ENCODE measurements at places on chromosomes 1 and 21.

DNA sequence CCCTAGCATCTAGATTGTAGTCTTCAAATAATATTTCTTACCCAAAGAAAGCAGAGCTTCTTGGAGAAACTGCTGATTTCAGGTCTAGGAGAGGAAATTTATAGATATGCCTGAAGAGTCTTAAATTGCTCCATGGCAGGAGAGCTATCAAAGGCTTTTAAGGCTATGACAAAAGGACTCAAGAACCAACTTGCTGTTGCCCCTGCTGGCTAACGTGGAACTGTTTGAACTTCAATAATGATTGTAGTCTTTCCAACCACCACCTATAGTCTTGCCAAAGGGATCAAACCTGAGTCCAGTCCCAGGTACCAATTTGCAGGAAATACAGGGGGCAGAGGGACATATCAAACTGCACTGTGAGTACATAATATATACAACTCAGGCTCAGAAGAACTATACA, 336.2 kb upstream of the ESRRG start:
- H3K27ac ChIP-seq: no peak overlapping the region
- no peaks in the 10 kb centered on the region for H3K4me1 ChIP-seq
- no peak overlapping the region for H3K4me3 ChIP-seq
- no peak for DNase-seq
- no peaks in the 10 kb centered on the region for H3K27me3 ChIP-seq
- no peaks in the 10 kb centered on the region for H3K36me3 ChIP-seq

DNA sequence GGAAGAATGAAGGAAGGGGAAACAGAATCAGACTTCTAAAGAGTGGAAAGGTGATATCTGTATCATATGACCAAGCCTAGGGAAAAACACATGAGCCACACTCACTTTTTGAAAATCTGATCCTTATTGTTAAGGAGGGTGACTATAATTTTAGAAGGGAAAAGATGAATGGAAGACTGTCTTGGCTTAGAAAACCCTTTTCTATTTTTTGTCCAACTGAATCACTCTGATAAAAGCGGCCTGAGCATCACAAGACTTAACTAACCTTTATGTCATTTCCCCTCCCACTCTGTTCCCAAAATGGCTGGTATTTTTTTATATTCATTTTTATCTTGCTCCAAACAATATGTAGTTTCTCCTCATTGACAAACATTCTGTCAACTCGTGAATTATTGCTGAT, 169.8 kb downstream of the C1orf21 start:
- H3K4me3 ChIP-seq: no peak overlapping the region
- DNase-seq: no peak
- H3K4me1 ChIP-seq: no peaks in the 10 kb centered on the region
- H3K27me3 ChIP-seq: no peaks in the 10 kb centered on the region
- H3K36me3 ChIP-seq: no peaks in the 10 kb centered on the region

GRCh38 chr1:155219592-155220031, 11.1 kb downstream of the MTX1 start:
- H3K27me3 ChIP-seq: no peaks in the 10 kb centered on the region
- peaks cover 21% of the 10 kb centered on the region for H3K4me1 ChIP-seq
- no peaks in the 10 kb centered on the region for H3K36me3 ChIP-seq

GRCh38 chr1:241778117-241778516, 69.9 kb upstream of the EXO1 start:
- no peaks in the 10 kb centered on the region for H3K27me3 ChIP-seq
- H3K4me3 ChIP-seq: no peak overlapping the region
- H3K27ac ChIP-seq: no peak overlapping the region
- H3K4me1 ChIP-seq: no peaks in the 10 kb centered on the region
- H3K36me3 ChIP-seq: no peaks in the 10 kb centered on the region
- DNase-seq: no peak

- no peak overlapping the region for H3K27ac ChIP-seq
- no peak overlapping the region for H3K4me3 ChIP-seq
- no peaks in the 10 kb centered on the region for H3K27me3 ChIP-seq
- no peaks in the 10 kb centered on the region for H3K4me1 ChIP-seq
- DNase-seq: no peak
Measured at GRCh38 chr1:71502006-71502405, 421.2 kb upstream of the ZRANB2 start.

DNA sequence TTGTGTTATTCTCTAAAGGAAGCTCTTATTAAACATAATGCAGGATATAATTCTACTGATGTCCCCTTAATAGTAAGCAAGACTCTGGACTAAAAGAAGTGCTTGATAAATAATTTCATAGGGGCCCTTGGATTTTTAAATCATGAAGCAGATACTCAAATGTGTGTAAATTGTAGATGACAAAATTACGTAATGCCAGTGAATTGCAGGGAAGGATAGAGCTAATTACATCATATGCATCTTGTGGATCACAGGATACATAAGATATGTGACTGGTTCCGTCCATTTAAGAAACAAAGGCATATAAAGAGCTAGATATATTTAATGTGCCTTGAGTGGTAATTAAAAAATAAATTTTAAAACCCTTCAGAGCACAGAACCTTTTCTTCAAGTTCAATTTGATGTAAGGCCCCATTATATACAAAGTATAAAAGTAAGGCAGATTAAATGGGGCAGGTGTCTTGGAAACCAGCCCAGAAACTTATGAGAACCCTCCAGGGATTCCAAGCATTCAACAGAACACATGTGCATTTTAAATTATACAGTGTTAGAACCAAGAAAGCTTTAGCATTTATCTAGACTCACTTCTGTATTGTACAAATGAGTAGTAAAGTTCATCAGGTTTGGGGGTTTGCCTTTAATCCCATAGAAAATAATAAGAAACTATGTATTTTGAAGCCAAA, 190.4 kb downstream of the NCAM2 start:
- H3K27me3 ChIP-seq: no peaks in the 10 kb centered on the region
- H3K27ac ChIP-seq: no peak overlapping the region
- no peaks in the 10 kb centered on the region for H3K4me1 ChIP-seq
- no peak for DNase-seq
- H3K4me3 ChIP-seq: no peak overlapping the region
- H3K36me3 ChIP-seq: no peaks in the 10 kb centered on the region

DNA sequence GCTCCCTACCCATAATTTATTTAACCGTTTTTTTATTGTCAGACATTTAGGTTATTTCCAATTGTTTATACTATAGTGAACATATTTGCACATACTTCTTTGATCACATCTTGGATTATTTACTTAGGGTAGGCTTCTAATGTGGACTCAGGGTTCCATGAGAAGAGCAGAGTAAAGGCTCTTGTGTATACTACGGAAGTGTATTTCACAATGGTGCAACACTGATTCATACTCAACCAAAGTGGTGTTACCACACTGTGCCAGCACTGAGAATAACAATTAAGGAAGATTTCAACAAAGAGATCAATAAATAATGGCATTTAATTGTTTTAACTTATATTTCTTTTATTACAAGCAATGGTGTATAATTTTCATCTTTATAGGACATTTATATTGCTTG, 251.2 kb downstream of the ZNF326 start:
- peaks cover 26% of the 10 kb centered on the region for H3K4me1 ChIP-seq
- no peak overlapping the region for H3K27ac ChIP-seq
- H3K27me3 ChIP-seq: no peaks in the 10 kb centered on the region
- H3K36me3 ChIP-seq: no peaks in the 10 kb centered on the region
- DNase-seq: no peak

- no peak overlapping the region for H3K27ac ChIP-seq
- H3K36me3 ChIP-seq: peaks cover 11% of the 10 kb centered on the region
- DNase-seq: no peak
- H3K4me1 ChIP-seq: peaks cover 7% of the 10 kb centered on the region
Measured at GRCh38 chr1:10101929-10102328, 69.2 kb downstream of the UBE4B start.

GRCh38 chr21:36699546-36700294, 805 bp downstream of the SIM2 start:
- H3K4me1 ChIP-seq: peaks cover 20% of the 10 kb centered on the region
- H3K4me3 ChIP-seq: no peak overlapping the region
- H3K27me3 ChIP-seq: peaks cover 100% of the 10 kb centered on the region

DNA sequence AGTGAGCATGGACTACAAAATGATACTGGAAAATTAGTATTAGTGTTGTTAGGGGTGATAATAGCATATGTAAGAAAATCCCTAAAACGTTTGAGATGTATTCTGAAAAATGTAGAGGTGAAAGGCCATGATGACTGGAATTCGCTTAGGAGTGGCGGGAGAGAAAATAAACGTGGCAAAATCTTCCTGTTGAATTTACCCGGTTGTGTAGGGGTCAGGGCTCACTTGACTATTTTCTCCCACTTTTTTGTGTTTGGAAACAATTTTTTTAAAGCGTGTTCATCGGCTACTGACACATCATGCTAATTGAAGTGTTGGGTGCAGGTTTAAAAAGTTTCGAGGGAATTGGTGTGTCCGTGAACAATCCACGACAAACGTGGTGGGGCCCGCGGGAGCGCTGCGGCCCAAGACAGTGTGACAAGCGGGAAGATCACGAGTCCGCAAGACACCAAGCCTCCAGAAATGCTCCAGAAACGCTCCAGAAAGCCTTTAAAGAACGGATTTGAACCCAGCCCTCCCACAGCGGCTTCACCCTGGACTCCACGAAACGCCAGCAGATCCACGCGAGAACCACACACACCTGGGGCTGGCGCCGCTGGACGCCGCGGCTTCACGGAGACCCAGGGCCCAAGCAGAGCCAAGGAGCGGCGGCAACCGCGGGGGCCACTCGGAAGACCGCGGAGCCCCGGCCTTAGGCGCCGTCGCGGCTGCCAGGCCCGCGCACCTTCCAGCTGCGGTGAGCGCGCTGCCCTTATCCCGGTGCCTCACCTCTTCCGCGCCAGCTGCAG, 573 bp downstream of the PSMG1 start:
- H3K4me3 ChIP-seq: peak overlapping the region; percentile 79
- H3K36me3 ChIP-seq: no peaks in the 10 kb centered on the region
- peak; percentile 23 for DNase-seq
- peak overlapping the region; percentile 93 for H3K27ac ChIP-seq

DNA sequence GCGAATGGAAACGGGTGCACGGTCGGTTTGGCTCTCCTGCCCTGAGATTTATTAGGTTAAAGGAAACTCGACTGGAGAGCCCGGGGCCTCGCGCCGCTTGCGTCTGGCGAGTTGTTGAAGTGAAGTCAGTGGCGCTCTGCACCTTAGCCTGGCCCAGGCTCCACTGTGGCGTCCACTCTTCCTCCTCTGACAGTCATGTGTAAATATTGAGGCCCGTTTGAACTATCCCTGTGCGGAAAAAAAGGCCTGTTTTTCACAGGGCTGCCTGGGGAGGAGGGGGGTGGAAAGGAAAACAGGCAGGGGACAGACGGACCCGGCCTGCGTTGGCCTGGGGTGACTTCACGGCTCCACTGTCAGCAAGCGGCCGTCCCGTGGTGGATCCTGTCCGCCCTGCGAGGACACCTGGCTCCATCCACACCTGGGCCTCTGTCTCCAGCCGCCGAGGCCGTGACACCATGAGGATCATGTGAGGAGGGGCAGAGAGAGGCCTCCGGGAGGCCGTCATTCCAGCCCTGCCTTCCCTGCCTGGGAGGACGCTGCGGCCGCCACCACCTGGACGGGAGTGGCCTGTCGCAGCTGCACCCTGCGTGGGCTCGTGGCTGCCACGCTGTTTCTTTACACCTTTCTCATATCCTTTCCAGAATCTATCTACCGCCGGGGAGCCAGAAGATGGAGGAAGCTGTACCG, 59.8 kb downstream of the FAAP20 start:
- no peak for DNase-seq
- H3K27me3 ChIP-seq: no peaks in the 10 kb centered on the region
- no peak overlapping the region for H3K4me3 ChIP-seq
- peaks cover 62% of the 10 kb centered on the region for H3K4me1 ChIP-seq

GRCh38 chr21:31397515-31397926, 53.5 kb upstream of the TIAM1 start:
- H3K27ac ChIP-seq: no peak overlapping the region
- DNase-seq: peak; percentile 18
- no peaks in the 10 kb centered on the region for H3K27me3 ChIP-seq
- H3K4me3 ChIP-seq: no peak overlapping the region

GRCh38 chr1:172401892-172402291, 18.6 kb upstream of the C1orf105 start:
- H3K4me1 ChIP-seq: peaks cover 27% of the 10 kb centered on the region
- no peak overlapping the region for H3K4me3 ChIP-seq
- no peaks in the 10 kb centered on the region for H3K36me3 ChIP-seq
- H3K27ac ChIP-seq: no peak overlapping the region
- H3K27me3 ChIP-seq: no peaks in the 10 kb centered on the region

DNA sequence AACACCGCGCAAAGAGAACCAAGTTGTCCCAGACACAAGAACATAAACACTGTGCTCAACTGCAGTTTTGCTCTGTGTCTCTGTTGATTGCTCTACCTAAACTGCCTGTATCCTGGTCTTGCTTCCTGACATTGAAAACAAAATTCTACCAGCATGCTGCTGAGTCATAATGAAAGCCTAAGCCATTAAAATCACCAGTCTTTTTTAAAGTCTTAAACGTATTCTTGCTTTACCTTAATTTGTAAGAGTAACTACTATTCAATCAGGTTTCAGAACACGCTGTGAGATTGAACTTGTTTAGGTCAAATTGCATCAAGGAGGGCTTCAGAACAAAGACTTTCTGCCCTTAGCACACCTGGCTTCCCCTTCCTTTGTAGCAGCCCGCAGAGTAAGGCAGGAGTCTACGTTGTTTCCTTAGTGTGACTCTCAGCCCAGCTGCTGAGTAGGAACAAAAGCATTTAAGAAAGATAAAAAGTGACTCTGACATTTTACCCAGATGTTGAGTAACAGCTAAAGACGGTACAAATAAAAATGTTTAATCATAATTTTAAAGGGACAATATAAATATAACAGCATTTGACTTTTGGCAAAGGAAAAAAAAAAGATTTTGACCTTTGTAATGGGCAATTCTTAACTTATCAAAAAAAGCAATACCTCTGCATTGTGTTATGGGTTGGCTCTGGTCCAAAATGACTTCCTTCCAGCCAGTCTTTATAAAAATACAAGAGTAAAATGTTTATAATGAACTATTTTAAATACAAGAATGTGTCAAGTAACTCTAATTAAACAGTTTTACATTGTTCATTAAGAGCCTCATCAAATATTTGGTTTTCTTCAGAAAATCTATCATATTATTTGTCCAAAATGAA, 186.9 kb upstream of the ADGRL4 start:
- no peak for DNase-seq
- no peak overlapping the region for H3K4me3 ChIP-seq
- peaks cover 5% of the 10 kb centered on the region for H3K4me1 ChIP-seq
- H3K36me3 ChIP-seq: no peaks in the 10 kb centered on the region
- no peaks in the 10 kb centered on the region for H3K27me3 ChIP-seq
- H3K27ac ChIP-seq: no peak overlapping the region

DNA sequence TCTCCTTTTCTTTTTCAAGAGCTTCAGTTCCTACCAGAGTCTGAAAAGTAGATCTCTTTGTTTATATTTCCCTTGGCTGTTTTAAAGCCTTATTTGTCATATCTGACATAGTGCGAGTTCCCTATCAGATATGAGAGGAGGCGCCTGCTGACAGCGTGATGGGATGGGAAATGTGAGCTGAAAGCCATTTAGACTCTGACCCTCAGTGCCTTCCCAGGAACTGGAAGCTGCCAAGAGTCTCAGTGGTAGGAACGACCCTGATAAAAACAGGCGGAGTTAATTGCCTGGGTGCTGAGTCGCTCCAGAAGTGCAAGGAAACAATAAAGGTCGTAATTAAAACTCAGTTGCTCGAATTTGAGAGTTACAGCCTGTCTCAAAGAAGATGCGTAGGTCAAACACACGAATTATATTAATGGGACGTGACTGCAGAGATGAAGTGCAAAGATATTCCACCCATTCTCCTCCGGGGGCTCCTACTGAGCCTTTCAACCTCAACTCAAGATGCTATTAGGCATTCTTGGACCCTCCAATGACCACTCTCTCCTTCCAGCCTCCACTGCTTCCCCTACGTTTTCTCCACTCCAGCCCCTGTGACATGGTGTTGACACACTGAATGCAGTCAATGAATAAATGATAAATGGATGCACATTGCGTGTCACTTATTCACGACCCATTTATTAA, 84.6 kb downstream of the KAZN start:
- no peaks in the 10 kb centered on the region for H3K36me3 ChIP-seq
- DNase-seq: no peak
- no peak overlapping the region for H3K4me3 ChIP-seq
- H3K4me1 ChIP-seq: no peaks in the 10 kb centered on the region
